Lung (tissue), 17 donors: ENCODE measurements at places on chromosomes 6 and 20.
A peak's percentile ranks its signal among the peaks of the same experiment; 100 is the strongest.

DNA sequence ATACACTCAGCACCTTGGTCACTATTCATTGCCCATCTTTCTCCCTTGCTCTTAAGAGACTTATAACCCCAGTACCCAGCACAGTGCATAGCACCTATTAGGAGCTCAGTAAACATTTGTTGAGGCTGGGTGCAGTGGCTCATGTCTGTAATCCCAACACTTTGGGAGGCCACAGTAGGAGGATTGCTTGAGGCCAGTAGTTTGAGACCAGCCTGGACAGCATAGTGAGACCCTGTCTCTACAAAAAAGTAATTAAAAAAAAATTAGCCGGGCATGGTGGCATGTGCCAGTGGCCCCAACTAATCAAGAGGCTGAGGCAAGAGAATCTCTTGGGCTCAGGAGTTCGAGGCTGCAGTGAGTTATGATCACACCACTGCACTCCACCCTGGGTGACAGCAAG, 8.2 kb upstream of the EIF2S2 start:
- no peak for DNase-seq

DNA sequence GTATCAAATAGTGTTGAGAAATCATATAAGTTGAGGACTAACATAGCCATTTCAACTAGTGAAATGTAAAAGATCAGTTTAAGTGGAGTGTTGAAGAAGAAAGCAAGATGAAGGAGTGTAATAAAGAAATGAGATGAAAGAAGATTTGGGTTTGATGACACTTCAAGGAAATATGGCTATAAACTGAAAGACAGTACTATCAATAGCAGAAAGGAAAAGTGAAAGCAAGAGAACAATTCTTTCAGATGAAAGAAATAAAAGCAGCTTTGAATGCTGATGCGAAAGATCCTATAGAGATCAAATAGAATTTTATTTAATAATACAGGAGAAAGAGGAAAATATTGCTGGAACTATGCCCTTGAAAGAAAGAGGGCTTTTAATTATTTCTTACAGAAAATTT, 92.8 kb upstream of the PRSS16 start:
- no peak for DNase-seq

GRCh38 chr6:7473805-7474719, 67.4 kb upstream of the DSP start:
- no peak for DNase-seq

- DNase-seq, result no peak
Observed at GRCh38 chr20:51446230-51446629, 96.3 kb downstream of the NFATC2 start.

DNA sequence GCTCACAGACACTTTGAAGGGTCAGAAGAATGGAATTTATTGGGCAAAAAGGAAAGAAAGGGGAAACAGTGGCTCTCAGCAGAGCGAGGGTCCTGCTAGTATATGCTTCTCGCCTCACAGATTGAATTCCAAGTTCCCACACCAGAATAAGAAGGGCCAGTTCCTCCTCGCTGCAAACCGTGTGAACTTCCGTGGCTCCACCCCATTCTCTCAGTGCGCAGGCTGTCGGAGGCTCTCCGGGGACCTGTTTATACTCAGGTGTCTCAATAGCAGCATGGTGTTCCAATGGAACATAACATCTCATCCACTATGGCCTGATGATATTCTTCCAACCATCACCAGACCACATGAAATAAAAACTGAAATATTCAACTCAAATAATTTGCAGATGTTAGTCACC, 4.6 kb downstream of the SAMD3 start:
- DNase-seq, result no peak

DNA sequence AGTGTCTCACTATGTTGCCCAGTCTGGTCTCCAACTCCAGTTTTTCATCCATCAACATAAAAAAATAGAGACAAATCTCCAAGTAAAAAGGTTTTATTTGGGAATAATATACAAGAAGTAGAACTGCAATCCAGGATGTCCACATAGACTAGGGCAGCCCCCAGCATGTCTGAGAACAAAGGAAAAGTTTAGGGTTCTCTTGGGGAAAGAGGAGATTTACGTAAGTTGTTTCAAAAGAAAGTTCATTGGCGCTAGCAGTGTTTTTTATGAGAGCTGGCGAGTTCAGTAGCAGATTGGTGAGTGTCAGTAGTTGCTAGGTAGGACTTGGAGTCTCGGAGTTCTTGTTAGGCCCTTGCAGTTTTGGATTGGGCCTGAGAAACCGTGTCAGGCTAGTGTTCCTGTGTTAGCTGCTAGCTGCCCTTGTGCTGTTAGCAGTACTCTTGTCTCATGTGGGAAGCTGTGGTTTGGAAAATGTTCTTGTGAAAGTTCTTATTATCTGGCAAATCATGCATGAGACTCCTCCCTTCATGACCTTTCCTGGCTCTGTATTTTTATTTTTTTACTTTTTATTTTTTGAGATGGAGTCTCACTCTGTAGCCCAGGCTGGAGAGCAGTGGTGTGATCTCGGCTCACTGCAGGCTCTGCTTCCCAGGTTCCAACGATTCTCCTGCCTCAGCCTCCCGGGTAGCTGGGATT, 24.7 kb downstream of the TTLL9 start:
- peak; percentile 11 for DNase-seq

DNA sequence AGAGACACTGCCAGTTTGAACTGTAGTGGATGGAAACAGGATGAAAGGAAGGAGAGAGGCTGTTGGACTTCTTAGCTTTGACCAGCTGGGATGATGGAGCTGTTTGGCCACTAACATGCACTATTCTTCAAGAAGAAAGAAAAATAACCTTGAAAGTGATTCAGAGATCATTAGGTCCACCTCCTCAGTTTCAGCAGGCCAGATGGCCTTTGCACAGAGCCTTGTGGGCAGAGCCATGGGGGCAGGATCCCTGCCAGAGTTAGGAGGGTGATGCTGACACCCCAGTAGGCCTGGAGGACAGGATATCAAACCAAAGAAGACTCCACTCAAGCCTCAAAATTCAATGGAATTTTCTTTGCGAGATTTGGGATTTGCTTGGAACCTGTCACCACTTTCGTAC, 74.5 kb upstream of the TMEM181 start:
- no peak for DNase-seq

DNA sequence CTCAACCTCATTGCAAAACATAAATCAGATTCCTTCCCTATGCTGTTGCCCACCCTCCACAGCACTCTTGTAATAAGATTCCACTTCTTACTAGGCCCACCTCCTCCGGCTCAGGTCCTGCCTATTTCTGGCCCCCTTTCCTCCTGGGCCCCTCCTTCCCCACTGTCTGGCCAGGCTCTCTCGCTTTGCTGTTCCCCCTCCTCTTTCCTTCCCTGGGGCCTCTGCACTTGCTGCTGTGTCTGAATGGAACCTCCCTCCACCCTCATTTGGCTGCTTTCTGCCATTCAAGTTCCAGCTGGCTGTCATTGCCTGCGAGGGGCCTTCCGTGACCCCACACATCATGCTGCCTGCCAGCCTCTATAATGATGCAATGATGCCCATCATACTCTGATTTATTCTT, 38.9 kb downstream of the ARHGAP40 start:
- DNase-seq, result no peak

- no peak for DNase-seq
Observed at GRCh38 chr20:1702855-1703254, 45.3 kb upstream of the SIRPG start.

GRCh38 chr6:35089935-35090505, 51.1 kb downstream of the TCP11 start:
- peak; percentile 37 for DNase-seq

DNA sequence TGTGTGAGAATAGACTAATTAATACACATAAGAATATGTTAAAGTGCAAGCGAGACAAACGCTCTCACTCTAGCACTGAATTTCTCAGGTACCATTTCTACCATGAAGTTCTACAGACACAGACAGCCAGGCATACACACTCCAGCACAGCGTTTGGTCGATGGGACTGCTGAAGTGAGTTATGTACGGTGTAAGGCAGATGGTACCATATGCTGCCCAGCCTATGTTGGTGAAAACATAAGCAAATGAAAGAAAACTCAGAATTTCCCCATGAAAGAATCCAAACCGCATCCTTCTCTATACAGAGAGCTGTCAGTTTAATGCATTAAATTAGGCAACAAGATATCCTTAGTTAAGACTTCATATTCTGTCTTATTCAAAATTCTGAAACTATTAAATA, 34.9 kb downstream of the AGPAT4 start:
- no peak for DNase-seq

DNA sequence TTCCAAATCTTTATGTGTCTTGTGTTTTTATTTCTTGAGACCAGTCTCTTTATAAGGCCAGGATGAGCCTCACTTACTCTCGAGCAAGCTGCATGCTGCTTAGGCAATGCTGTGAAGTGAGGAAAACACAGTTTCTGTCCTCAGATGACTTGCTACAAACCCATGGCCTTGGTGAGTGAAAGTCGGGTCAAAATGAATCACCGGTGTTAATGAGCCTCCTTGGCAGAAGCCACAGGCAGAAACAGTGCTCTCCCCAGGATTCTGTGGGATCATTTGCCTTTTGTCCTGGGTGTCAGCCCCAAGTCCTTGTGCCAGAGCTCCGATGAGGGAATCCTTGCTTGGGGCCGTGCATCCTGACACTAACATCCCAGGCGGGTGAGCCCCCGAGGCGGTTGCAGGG, 482.5 kb downstream of the QKI start:
- no peak for DNase-seq

GRCh38 chr6:106666282-106667021, 37.1 kb downstream of the QRSL1 start:
- no peak for DNase-seq

DNA sequence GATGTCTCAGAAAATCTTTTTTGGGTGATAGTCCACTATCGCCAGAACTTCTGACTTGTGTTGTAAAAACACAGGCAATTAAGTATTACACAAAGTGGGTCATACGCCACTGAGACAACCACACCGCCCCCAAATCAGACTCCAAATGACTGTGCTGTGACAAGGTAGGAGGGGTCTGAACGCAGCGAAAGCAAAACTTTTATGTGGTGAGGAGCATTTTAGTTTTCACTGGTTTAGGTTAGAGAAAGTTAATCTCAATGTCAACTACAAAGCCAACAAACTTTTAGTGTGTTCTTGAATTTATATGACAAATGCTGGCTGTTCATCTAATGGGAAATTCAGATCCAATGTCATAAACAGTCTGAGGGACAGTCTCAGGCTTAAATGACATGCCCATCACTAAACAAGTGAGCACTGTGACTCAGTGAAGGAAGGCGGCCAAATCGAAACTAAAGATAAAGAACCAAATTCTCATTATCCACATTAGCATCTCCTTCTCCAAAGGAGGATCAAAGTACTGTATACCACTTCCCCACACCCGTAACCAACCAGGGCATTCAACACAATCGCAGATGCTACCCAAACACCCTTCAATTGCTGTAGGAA, 186.7 kb downstream of the GJA10 start:
- DNase-seq, result no peak

DNA sequence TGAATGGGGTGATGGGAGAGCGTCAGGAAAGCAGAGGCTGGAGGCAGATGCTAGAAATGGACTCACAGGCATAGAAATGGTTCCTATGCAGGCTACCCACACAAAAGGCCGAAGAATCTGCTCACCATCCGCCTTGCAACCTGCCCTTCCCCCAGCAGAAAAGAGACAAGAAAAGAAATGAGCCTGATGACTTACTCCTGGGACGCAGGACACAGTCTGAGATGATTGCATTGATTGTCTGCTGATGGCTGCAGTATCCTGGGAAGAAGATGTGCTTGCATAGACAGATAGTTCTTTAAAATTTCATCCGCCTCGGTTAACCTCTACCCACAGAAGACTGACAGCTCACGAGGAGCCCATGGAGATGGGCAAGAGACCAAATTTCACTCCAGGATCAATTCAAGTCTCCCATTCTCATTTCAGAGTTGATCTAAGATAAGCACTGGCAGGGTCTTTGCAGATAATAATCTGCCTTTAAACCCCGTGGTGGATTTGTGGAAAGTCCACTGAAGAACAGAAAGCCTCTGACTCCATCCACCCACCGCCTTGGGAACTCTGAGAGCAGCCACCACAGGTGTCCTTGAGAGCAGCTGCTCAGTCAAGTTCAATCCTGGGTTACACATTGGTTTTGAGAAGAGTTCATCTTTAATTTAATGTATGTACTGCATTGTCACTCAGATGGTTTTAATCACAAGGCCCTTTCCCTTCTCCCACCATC, 7.2 kb downstream of the AGPAT4 start:
- no peak for DNase-seq

DNA sequence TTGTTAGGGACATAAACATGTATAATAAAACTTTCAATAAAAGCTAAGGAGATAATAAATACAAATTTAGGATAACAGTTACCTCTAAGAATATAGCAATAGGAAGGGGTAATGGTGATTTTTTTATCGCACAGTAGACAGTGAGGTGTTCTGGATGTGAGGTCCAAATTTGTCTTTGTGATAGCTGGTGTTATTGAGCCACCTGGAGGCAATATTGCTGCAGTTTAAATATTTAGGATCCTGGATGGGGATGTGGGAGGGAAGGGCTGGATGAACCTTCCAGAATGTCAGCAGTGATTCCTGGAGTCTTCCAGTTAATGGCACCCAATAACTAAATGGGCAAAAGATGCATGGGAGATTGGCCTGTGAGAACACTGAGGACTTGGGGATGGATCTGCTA, 13.9 kb downstream of the DEFB123 start:
- no peak for DNase-seq

- peak; percentile 78 for DNase-seq
Observed at GRCh38 chr20:13995086-13995665, at the start of gene MACROD2. Gene MACROD2, plus strand, starts transcription at chr20:13995516.

DNA sequence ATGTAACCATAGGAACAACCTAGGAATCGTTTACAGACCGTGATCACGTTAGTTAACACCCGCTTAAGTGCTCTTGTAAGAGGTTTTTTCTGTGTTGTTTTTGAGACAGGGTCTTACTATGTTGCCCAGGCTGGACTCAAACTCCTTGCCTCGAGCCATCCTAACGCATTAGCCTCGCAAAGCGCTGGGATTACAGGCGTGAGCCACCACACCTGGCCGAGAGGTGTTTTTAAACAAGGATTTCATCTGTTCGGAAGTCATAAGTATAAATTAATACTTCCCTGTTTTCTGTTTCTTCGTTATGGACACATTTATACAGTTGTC, 727 bp downstream of the MRS2 start:
- no peak for DNase-seq

GRCh38 chr6:63295553-63296194, 24.1 kb downstream of the LGSN start:
- peak; percentile 28 for DNase-seq
